GDM1 (cell line): ENCODE measurements at places on chromosomes 1 and 21.

DNA sequence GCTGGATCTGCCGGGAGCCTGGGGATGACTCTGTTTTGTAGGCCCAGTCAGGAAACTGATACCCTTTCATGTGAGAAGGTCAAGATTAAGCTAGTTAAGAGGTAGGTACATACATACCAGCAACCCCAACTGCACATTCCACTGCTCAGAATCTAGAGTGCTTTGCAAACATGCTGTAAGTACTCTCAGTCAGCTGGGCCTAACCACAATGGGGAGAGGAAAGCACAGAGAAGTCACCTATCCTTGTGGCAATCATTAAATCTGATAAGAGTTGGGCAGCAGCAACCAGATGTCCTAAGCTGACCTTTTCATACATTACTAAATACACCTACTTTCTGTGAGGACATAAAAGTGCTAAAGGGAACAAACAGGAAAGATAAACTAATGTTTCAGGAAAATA is 2.5 kb downstream of the ETV3 start:
- DNase-seq, result no peak

DNA sequence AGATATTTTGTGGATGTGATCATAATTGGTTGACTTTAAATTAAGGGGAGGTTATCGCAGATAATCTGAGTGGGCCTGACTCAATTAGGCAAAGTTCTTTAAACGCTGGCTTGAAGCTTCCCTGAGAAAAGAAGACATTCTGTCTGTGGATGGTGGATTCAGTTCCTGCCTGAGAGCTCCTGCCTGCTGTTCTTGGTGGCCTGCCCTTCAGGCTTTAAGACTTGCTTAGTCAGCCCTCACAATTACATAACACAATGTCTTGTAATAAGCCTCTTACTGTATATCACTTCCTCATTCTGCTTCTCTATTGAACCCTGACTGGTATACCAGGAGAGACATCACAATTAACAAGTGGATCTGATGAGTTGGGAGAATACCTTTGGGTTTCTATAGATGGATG is 50.2 kb downstream of the KCNJ6 start:
- DNase-seq, result peak; percentile 19

GRCh38 chr21:15932726-15933125 is 202.9 kb downstream of the USP25 start:
- DNase-seq, result no peak

- DNase-seq, result no peak
These were observed 197.4 kb downstream of the FGGY start for GRCh38 chr1:59494145-59494833.

- DNase-seq, result no peak
These were observed 197.8 kb downstream of the HIVEP3 start for GRCh38 chr1:41720861-41721410.
